Fibroblast of gingiva (primary cell): ENCODE measurements at places on chromosomes 7 and 10.

DNA sequence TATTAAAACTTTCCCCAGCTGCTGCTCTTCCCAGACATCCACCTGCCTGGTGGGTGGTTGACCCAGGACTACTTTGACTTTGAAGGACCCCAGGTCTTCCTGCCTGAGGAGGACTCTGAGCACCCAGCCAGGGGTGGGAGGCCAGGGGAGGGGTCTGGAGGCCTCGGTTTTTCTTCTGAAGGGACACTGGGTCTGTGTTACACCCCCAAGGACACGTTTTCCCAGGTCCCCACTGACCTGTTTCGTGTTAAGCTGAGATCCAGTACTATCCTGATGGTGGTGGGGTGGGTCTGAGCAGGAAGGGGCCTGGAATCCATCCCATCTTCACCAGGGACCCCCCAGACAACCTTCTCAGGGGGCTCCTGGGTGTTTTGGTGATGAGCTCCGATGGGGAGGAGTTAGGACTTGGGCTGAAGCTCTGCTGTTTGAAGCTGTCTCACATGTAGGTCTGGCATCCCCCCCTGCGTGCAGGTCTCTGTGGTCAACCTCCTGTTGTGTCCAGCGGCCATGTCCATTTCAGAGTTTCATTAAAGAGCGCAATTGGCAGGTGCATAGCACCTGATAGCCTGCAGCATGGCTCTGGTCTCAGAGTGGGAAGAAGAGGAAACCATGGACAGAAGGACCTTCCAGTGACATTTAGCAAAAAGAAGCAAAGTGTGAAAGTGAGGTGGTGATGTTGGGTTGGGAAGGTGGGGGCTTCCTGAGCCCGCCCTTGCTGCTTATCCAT is 3.5 kb downstream of the JAKMIP3 start:
- DNase-seq, result no peak

DNA sequence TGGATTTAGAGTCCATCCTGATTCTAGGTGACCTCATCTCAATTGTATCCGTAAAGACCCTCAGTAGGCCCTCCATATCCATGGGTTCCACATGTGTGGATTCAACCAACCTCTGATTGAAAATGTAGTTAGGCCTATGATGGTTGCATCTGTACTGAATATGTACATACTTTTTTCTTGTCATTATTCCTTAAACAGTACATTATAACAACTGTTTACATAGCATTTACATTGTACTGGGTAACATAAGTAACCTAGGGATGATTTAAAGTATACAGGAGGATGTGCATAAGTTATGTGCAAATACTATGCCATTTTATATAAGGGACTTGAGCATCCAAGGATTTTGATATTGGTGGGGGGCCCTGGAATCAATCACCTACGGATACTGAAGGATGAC is 10.1 kb downstream of the CPN1 start:
- no peak for DNase-seq

GRCh38 chr7:84492098-84493034 is 297.8 kb upstream of the SEMA3A start:
- peak; percentile 89 for DNase-seq

DNA sequence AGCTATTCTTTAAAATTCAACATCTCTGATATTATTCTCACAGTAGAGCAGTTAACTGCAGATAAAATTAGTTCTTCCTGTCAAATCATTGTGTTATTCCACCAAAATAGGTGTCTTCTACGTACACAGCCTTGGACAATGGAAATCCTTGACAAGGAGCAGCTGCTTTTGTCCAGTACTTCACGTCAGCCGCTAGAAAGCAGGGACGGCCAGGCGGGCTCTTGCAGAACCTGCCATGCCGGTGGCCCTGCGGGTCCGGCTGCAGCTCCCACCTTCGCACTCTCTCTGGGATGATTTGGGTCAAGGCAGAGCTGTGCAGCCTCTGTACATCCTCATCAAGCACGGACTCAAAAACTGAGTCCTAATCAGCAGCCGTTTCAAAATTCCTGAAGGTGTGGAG is 2.2 kb upstream of the FOXI2 start:
- DNase-seq, result no peak

- DNase-seq, result peak; percentile 69
Observed at GRCh38 chr10:58414270-58415041, 29.2 kb downstream of the TFAM start.

DNA sequence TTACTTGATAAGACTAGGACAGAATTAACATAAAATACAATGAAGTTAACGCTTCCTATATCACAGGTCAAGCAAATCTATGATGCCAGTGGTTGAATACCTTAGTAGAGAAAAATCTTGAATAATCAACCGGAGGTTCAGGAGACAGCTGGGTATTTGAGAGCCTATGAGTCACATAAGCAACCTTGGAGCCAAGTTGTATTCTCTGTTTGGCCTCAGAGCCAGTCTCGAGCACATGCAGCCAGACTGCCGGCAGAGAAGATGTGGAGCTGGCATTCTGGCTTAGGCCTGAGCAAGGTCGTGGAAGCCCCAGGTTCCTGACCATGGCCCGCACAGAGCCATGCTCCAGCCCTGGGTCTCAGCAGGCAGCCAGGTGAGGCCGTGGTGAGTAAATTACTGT is 90.3 kb downstream of the FAM204A start:
- DNase-seq, result no peak

DNA sequence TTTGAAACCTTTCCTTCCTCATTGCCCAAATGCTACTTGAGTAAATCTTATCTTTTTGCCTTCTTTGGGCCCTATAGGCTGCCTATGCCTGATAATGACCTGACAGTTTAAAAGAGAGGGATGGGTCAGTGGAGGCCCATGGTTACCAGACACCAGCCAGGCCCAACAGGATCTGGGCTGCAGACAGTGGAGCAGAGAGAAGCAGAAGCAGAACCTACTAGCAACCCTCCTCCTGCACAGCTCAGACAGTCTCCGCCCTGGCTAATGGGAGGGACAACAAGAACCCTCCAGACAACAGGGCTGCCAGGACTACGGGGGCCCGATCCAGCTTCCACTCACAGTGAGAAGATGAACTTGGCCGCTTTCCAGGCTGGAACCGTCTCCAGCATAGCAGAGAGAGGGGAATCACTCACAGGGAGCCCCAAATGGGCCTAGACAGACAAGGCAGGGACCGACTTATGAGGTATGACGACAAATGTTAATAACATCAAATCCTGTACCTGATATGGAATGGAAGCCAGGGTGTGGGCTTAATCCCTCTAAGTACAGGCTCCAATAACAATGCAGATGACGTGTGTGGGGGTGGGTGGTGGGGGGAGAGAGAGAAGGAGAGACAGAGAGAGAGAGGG is 31.7 kb upstream of the DGKI start:
- DNase-seq, result no peak

- no peak for DNase-seq
Observed at GRCh38 chr7:48011323-48011722, 17.6 kb downstream of the SUN3 start.
